A172 (cell line): ENCODE measurements at places on chromosomes 6 and 20. TPM values are rescaled to one million over a fixed set of nuclear protein-coding genes. Genes with fewer than 3 reads are reported as not detected.

AIF1 gene
- total RNA-seq: not detected in 2 replicates

PERP gene
- 71.5 and 96.5 TPM in 2 replicates for total RNA-seq

CPNE5 gene
- total RNA-seq: 0.24 TPM in 1 of 2 replicates, not detected in the other

SDCBP2 gene
- total RNA-seq: 1.8 and 2.6 TPM in 2 replicates

VPS52 gene
- total RNA-seq: 23.2 and 34.3 TPM in 2 replicates

IDH3B gene
- total RNA-seq: 258 and 260 TPM in 2 replicates

GMNN gene
- 49.7 and 65.9 TPM in 2 replicates for total RNA-seq

PLCB4 gene
- 22.7 and 26.8 TPM in 2 replicates for total RNA-seq

DNA sequence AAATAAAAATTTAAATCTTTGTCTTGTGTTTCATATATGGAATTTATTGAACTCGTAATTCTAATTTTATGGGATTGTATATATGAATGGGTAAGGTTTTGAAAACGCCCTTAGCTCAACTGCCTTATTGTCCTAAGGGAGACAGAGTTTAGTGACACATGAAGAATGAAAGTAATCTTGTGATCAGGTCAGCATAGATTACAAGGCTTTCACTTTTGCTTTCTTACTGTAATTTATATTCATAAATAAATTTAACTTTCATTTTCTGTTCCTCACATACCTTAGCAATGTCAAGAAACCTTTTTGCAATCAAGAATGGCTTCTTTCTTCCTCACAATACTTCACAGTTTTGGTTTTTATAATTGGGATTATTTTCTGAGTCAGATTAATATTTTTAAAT, 14.4 kb downstream of the KPNA5 start:
- no peak for DNase-seq

- DNase-seq: peak; percentile 65
These were observed 33.0 kb downstream of the PIM1 start for GRCh38 chr6:37202788-37203491.

DNA sequence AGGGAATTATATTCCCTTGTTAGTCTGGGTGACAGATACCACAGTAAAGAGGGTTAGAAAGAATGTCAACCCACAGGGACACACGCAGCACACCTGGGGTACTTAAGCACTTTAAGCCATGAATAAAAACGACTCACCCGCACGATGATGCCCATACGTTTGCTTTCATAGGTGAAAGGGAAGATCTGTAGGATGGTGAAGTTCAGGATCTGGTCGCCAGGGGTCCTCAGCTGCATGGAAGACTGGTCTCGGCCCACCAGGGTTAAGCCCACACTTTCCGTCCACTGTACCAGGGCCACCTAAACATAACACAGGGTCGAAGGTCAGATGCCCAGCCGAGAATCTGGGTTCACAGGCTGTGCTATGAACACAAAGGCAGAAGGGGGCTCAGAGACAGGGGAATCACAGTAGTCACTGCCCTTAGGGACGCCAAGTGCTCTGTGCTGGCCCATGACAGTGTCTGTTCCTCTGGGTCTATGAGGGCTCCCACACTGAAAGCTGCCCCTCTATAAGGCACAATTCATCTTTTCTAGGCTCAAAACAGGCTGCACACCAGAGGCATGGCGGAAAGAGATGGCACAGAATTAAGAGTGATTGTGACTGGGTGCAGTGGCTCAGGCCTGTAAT, 96.8 kb upstream of the NFATC2 start:
- peak; percentile 52 for DNase-seq

GRCh38 chr6:139577763-139578604, 203.5 kb upstream of the CITED2 start:
- peak; percentile 25 for DNase-seq

DNA sequence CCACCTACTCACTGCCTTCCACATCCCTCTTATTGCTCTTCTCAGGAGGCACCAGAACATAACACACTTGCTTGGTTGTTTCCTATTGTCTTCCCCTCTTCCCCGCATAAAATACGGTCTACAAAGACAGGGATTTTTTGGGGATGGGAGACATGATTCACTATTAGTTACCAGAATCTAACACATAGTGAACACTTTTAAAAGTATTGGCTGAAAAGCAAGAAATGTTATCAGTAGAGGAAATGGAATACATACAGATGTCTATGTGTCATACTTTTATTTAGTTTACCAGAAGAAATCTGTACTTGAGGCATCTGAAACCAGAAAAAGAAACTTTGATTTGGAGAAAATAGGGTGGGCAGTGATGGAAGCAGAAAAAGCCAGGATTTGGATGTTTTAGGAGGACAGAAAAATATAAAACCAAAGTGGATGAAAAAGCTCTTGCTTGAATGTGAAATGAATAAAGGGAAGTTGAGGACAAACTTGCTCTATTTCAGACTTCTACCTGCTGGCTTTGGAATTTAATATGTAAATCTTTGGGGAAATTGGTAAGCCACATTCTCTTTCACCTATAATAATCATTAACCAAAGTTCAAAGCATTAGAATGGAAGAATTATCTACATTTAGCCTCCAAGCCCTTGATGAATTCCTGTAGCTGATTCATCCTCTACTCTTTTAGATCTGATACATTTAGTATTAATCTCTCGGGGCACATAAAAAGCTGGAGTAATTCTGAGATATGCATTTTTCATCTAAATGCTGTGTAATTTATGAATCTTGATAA, 82.6 kb downstream of the DOK5 start:
- no peak for DNase-seq

GRCh38 chr20:15451241-15451640, 1113.8 kb upstream of the FLRT3 start:
- DNase-seq: no peak

GRCh38 chr6:75893776-75894152, 144.7 kb downstream of the MYO6 start:
- DNase-seq: no peak

- no peak for DNase-seq
These were observed 12.0 kb downstream of the PLAGL2 start for GRCh38 chr20:32195581-32195980.

GRCh38 chr20:25066386-25066785, 8.4 kb upstream of the ACSS1 start:
- DNase-seq: no peak

GRCh38 chr6:1311400-1312202, at the start of gene FOXQ1:
Gene FOXQ1 (plus strand): TSS chr6:1312098. CDS start chr6:1312705, 607 bp downstream.
- no peak for DNase-seq
